ENCODE measurements at places on chromosomes 16 and 17.

- DNase-seq = no peak
These were observed 13.2 kb downstream of the AANAT start for GRCh38 chr17:76480632-76481031.

GRCh38 chr16:51144203-51144602 is 6.9 kb downstream of the SALL1 start:
- DNase-seq = no peak

GRCh38 chr17:1574697-1575471 is 12.3 kb upstream of the PITPNA start:
- no peak for DNase-seq

DNA sequence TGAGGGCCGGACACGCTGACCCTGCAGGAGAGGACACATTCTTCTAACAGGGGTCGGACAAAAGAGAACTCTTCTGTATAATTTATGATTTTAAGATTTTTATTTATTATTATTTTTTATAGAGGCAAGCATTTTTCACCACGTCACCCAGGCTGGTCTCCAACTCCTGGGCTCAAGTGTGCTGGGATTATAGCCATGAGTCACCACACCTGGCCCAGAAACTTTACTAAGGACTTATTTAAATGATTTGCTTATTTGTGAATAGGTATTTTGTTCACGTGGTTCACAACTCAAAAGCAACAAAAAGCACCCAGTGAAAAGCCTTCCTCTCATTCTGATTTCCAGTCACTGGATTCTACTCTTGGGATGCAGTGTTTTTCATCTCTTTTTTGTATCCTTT is 2.3 kb upstream of the SERPINF1 start:
- no peak for DNase-seq

DNA sequence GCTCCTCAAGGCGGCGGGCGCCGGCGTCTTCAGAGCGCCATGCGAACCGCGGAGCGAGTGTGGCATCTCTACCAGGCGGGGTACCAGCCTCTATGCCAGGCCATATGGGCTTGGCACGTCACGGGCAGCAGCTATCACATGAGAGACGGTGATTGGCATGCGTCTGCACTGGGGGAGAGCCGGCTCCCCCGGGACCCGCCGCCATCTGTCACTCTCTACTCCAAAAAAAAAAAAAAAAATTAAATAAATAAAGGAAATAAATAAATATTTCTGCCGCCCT is at the start of gene NEUROD2:
TSS of gene NEUROD2 (minus strand) at position 70 of the 280 bp plus-strand sequence. CDS start 1,321 bp downstream, outside the sequence.
- no peak for DNase-seq

DNA sequence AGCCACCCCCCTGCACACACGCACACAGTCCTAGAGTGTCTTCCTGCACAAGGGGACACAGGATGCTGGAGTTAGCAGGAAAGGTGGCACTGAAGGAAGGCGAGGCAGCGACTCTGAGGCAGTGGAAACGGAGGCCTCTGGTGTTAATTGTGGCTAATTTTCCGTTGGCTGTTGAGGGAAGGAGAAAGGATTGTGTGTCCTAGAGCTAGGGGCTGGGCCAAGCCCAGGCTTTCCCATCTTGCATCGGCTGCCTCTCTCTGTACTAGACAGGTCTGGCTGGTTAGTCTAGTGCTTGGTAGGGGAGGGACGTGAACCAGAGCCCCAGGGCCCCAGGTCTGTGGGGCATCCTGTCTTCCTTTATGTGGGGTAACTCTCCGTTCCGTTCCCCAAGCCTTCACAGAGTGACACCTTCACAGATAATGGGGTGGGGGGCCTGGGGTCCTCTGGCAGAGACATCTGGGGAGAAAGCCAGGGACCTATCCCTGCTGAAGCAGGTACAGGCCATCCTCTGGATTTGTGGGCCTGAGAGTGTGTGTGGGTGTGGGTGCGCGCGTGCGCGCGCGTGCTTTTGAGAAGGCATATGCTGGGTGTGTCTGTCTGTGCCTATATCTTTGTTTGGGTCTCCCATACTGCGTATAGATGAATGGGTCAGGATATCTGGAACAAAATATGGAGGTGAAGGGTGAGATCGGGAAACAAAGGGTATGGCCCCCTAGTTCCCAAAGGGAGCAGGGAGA is at the start of gene CHD3:
TSS of gene CHD3 (plus strand) at position 606 of the 737 bp plus-strand sequence. CDS start 212 bp downstream, outside the sequence.
- DNase-seq = peak; percentile 53

GRCh38 chr17:76822184-76822778 is 45.9 kb upstream of the MGAT5B start:
- DNase-seq = no peak

- DNase-seq = no peak
These were observed 9.2 kb upstream of the TBX4 start for GRCh38 chr17:61442878-61443474.

- no peak for DNase-seq
These were observed 103.3 kb upstream of the CLEC3A start for GRCh38 chr16:77918809-77919707.

DNA sequence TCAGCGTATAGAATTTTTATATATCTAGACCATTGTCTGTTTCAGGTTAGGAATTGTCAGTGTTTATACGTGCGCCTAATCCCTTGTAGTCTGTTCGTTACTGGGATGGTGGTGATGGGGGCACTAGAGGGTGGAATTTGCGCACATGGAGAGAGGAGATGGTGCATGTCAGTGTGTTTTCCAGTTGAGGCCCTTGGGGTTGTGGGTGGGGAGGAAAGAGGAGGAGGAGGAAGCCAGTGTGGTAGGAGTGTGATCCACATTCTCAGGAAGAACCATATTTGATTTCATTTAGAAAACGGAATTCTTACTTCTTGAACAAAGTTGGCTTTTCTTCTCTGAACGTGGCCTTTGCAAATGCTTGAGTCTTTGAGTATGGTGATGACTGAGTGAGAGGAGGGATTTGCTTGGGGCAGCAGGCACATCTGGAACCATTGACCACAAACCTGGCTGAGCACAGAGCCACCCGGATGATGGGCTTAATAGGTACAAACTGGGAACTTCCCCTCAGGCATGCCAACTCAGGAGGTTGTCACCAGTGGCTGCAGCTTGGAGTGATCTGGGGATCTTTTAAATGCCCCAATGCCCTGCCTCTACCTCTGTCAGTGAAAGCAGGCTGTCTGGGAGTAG is 98.9 kb downstream of the PRKCB start:
- no peak for DNase-seq

- DNase-seq = no peak
These were observed 471.3 kb downstream of the NPIPA7 start for GRCh38 chr16:16850274-16850673.

GRCh38 chr16:89268987-89269735 is 51.7 kb downstream of the ZNF778 start:
- DNase-seq = no peak

DNA sequence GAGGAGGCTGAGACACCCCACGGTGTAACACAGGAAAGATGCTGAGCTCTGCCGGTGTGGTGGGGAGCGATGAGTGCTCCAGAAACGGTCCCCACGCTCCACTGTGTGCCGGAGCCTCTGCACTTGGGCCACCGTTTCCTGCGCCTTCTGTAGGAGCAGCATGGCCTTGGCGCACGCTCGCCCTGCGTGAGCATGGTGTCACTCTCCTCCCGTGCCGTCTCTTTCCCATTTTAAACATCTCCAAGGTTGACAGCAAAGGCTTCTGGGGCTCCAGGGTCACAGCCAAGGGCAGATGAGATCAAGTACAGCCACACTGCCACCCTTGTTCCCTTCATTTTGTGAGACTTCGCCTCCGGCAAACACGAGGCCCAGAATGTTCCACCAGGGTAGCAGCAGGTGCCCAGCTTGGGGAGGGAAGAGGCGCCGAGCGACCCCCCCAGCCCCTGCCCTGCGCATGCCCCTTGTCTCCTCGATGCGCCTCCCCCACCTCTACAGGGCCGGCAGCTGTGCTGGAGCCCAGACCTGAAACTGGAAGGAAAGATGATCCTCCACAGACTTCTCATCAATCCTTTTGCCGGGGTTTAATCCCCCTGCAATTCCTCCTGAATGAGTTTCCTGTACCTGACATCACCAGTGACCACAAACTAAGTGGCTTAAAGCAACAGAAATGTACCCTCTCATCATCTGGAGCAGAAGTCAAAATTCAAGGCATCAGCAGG is 19.9 kb upstream of the OSGIN1 start:
- no peak for DNase-seq

GRCh38 chr16:73418691-73419090 is 370.8 kb upstream of the ZFHX3 start:
- DNase-seq = no peak

DNA sequence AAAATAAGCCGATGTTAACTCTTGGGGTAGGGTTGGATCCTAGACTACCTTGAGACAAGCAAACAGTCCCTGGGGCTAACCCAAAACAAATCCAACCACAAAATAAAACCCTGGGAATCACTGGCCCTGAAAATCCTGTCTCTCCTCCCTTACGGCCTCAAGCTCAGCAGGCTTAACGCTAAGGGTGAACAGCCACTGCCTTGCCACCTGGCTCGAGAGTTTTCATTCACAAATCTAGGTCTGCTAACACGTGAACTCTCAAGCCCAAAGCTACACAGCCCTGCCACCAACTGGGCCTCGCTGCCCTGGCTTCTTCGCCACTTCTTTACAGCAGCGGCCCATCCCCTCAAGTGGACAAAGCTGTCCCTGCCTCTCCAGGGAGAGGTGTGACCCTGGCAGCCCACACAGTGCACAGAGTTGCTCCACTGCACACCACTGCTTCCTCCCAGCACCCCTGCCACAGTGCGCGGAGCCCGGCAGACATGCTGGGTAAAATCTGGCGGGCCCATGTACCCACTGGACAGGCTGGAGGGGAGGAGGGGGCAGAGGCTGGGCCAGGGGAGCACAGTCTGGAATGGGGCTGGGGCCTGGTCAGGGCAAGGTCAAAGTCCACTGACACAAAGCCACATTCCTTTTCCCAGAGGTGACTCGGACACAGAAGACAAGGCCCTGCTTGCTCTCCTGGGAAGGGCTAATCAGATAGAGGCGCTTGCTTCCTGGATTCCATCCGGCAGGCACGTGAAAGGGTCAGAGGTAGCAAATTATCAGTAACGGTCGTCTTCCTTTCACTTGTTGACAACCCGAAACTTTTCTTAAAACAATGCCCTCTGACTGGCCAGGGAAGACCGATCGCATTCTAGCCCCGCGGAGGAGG is 996 bp downstream of the PCYT2 start:
- DNase-seq = no peak

DNA sequence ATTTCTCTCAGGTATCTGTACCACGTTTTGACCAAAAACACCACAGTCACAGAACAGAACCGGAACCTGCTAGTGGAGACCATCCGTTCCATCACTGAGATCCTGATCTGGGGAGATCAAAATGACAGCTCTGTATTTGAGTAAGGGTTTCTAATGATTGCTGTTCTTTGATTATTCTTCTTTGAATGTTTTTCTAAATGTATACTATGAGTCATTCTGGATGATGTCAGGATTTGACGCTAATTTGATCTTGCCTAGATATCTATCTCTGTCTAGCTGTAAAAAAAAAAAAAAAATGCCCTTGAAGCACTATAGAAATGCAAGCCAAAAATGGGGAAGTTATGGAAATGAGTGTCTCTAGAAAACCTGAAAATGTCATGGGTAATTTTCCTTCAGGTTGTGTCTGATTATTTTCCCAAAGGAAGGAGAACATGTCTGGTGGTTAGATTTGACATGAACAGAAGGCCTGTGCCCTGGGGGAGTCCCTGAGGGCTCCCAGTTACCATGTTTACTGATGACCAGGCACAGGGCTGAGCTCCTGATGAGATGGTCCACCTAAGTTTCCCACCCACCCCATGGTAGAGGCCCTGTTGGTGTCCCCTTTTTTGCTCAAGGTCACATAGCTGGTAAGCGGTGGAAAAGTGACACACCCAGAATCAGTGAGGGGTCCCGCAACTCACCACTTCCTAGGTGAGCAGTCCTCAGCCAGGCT is 13.6 kb downstream of the CLEC16A start:
- DNase-seq = no peak

DNA sequence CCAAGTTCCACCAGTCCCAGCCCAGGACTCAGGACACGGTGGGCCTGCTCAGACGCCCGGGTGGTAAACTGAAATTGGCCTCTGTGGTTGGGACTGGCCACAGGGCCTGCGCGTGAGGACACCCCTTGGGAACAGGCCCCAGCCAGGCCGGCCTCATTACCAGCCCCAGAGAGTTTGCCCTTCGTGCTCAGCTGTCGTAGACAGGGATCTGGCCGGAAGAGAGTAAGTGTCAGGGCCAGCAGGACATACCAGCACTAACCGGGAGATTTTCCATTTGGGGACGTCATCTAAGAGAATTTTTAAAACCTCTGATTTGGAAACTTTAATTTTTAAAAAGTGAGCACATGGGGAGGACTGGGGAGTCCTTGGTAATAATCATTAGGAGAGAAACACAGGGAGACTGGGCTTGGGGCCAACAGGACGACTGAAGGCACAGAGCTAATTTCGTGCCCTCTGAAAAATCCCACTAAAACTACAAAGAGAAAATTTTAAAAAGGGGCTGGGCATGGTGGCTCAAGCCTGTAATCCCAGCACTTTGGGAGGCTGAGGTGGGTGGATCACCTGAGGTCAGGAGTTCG is 2.4 kb upstream of the RBFOX3 start:
- no peak for DNase-seq

GRCh38 chr16:54822492-54822891 is 108.2 kb upstream of the IRX5 start:
- no peak for DNase-seq

GRCh38 chr16:84062734-84063640 is 20.4 kb upstream of the SLC38A8 start:
- DNase-seq = peak; percentile 29

GRCh38 chr16:4081047-4081446 is 35.2 kb downstream of the ADCY9 start:
- DNase-seq = no peak

GRCh38 chr16:20647736-20648135 is 49.7 kb downstream of the ACSM1 start:
- no peak for DNase-seq

- no peak for DNase-seq
These were observed 114.5 kb downstream of the OR1D5 start for GRCh38 chr17:2948721-2949468.

GRCh38 chr17:8698162-8698971 is 46.3 kb downstream of the CCDC42 start:
- DNase-seq = no peak

GRCh38 chr16:76947749-76948148 is 243.2 kb upstream of the MON1B start:
- DNase-seq = no peak

DNA sequence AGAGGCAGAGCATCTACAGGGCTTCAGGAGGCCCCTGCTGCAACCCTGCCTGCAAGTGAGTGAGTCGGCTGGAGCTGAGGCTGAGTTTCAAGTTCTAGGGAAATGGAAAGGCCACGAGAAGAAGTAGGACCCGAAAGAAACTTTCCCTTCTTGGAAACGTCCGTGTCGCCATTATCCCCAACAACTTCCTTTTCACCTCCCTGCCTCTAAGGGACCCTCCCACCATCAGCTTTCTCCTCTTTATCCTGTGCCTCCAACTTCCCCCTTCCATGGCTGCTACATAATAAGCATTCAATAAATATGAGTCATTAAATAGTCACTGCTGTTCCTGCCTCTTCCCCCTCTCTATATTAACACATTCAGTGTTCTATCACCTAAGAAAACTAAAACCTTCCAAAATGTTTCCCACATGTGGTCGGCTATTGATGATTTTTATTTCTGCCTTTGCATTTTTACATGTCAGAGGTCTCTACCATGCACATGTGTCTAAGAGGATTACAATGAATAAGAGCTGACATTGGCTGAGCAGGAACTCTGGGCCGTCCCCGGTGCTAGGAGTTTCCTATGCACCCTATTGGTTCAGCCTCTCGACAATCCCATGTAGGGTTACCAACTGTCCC is 115.9 kb upstream of the TNRC6C start:
- DNase-seq = no peak

Data from stimulated activated naive CD4-positive, alpha-beta T cell (primary cell).